ENCODE measurements at places on chromosomes 3 and 15. TPM values are rescaled to one million over a fixed set of nuclear protein-coding genes. Genes with fewer than 3 reads are reported as not detected.

OR5H2 gene
- total RNA-seq: not detected

DNA sequence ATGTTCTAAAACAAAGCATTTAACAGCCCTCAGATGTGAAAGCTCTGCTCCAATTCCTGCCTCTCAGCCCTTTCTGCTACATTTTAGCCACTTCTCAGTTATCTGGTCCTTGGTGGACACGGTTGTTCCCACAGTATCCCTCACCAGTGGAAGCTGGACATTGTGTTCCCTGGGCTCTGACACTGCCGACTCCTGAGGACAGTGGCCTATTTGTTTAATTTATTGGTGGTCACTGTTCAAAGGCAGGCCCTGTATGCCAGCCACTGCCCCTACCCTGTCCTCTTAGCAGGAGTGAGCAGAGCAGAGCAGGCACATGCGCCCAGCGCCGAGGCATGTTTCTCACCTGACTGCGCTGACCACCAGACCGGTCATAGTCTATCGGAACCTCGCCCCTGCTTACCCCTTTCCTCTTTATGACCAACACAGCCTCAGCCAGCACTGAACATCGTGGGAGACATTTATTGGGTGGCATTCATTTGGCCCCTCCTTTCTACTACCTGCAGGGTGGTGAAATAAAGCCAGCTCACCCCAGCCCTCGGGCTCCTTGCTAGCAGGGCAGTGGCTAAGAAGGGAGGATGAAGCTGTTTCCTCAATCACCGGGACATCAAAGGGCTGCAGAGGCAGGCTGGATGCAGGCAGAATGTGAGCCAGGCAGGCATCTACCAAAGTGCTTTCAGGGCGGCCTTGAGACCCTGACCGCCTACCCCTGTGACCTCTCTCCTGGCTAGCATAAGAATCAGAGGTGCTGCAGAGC lies 54.3 kb upstream of the HACD2 start:
- no peak for DNase-seq

CA12 gene
- total RNA-seq: 0.95 TPM

STARD9 gene
- total RNA-seq: 6.5 TPM

- no peak for DNase-seq
Measured at GRCh38 chr3:46634856-46635255, 22.5 kb downstream of the FAM240A start.

DNA sequence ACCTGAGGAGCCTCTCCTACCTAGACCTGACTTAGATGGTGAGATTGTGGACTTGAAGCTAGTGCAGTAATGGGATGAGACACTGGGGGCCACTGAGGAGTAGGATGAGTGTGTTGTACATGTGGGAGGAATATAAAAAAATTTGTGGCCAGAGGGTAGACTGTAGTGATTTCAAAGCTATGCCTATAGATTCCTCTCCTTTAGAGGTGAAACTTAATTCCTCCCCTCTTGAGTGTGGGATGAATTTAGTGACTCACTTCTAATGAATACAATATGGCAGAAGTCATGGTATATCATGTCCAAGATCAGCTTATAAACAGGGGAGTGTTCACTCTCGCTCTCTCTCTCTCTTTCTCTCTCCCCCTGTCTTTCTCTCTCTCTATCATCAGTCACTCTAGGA lies 6.7 kb downstream of the ZNF860 start:
- no peak for DNase-seq

CLDN16 gene
- not detected for total RNA-seq

DUSP7 gene
- 17.5 TPM for total RNA-seq

DNA sequence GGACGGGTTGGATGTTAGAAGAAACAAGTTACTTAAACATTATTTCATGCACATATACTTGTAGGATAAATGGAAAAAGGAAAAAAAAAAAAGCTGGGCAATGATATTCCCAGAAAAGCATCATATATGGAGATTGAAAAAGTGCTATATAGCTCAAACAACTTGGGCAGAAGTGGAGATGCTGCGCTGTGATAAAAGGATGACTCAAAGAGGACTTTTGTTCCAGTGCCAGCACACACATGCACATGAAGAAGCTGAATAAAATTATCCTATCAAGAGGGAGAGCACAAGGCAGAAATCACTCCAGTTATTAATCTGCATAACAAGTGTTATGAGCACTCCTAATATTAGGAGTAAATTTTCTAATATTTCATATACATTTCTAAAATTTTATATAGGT lies 30.9 kb downstream of the FRMD4B start:
- no peak for DNase-seq

DNA sequence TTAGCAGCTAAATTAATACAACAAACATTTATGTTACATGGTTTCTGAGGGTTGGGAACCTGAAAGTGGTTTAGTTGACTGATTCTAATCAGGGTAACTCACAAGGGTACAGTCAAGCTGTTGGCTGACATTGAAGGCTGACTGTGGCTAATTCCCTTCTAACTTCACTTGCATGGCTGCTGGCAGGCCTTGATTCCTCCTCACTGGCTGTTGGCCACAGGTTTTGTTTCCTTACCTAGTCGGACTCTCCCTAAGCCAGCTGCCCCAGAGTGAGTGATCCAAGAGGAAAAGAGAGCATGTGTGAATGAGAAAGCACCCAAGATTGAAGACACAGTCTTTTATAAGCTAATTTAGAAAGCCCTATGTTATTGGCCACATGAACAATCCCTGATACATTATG lies 700.1 kb downstream of the ROBO1 start:
- no peak for DNase-seq

DNA sequence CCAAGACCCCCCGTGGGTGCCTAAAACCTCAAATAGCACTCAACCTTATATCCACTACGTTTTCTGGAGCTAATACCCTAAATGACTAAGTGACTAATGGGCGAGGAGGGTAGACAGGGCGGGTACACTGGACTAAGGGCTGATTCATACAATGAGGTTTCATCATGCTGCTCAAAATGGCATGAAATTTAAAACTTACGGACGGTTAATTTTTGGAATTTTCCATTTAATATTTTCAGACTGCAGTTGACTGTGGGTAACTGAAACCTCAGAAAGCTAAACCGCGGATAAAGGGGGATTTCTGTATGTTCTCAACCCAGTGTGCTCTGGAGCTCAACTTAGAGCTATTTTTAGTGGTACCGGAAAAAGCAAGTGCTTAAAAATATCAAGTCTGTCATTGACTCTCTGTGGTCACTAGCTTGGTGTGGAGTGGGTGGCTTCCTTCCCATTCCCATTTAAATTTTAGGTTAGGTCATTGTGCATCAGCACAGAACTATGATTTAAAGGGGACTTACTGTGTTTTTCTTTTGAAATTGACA lies 72.9 kb downstream of the LRRC28 start:
- DNase-seq: no peak

GOLGA6A gene
- not detected for total RNA-seq

- no peak for DNase-seq
Measured at GRCh38 chr3:116039651-116039985, 405.7 kb downstream of the LSAMP start.

SAMMSON gene
- not detected for total RNA-seq

GRCh38 chr15:39074341-39074985 lies 506.4 kb upstream of the THBS1 start:
- no peak for DNase-seq

RPN1 gene
- total RNA-seq: 128 TPM

DNA sequence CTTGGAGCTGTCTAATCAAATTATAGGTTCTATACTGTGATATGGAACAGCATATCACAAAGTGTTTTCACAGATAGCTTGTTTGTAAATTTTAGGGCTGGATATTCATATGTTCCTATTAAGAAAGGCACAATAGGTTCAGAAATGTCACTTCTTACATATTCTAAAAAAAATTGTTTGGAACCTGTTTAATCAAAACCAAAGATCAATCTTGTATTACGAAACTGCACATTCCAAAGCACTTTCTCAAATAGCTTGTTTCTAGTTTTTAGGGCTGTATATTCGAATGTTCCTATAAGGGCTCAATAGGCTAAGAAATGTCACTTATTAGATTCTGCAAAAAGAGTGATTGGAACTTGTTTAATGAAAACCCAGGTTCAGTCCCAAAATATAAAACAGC lies 67.4 kb upstream of the OSBPL11 start:
- no peak for DNase-seq

GRCh38 chr3:156811089-156811862 lies 14.9 kb upstream of the LEKR1 start:
- DNase-seq: no peak

DNA sequence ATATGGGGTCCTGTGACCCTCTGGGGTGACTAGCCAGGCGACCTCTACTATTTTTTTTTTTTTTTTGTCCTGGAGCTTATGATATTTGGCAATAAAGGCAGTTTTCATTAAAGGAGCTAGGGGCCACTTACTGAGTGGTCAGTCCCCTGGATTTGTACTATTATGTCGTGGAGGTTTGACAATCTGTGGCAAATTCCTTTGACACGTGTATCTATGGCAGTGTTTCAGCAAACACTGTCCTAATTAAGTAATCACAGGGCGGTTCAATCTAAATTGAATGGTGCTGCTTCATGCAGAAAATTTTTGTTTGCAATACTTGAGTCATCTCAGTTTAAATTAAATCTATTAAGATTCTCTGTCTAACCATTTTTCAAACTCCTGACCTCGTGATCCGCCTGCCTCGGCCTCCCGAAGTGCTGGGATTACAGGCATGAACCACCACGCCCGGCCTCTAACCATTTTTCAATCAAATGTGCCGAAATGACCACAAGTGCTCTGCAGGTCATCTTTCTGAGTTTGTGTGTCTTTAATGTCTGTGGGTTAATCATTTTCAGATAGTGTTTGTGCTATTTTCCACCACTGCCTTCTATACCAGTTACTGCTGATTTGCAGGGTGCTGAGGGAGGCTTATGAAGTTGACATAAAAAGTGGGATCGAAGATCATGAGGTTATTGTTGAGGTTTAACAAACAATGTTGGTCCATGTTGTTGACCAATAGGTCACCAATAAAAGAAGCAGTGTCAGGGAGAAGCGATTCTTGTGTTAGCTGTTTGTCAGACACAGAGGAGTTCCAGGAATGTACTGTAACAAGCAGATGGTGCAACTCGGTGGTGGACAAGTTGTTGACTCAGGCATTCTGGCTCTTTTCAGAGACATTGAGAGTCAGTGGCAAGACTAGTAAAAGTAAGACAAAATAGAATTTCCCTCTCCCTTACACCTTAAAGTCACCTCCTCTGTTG lies 18.6 kb upstream of the SLC2A2 start:
- no peak for DNase-seq

C15orf62 gene
- total RNA-seq: 2.0 TPM

DNA sequence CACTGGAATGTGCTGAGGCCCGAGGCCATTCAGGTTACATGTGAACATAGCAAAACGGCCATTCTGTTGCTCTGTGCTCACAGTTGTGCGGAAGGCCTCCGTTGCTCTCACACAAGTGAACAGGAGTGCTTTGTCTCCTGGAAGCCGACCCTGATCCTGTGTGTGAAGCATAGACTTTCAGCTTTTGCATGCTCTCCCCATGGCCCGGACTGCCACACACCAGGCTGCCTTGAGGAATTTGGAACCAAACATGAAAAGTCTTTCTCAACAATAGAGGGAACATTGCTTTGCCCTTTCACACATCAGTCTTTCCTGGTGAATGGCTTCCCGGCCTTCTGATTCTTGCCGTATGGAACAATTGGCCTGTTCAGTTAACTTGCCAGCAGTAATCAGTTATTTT lies 154.8 kb upstream of the LRIG1 start:
- DNase-seq: no peak

- DNase-seq: no peak
Measured at GRCh38 chr3:49465270-49466034, 4.6 kb upstream of the DAG1 start.

- DNase-seq: peak; percentile 59
Measured at GRCh38 chr3:170584585-170585007, 1.3 kb downstream of the SLC7A14 start.

- no peak for DNase-seq
Measured at GRCh38 chr3:177401375-177401774, 204.1 kb upstream of the TBL1XR1 start.

Measured in activated naive CD4-positive, alpha-beta T cell treated with anti-CD3 and anti-CD28 coated beads, Interleukin-2, amount 50 U/mL, for 72 hours (primary cell).